ENCODE measurements at places on chromosomes 2 and 18. TPM values are rescaled to one million over a fixed set of nuclear protein-coding genes. Genes with fewer than 3 reads are reported as not detected.

DNA sequence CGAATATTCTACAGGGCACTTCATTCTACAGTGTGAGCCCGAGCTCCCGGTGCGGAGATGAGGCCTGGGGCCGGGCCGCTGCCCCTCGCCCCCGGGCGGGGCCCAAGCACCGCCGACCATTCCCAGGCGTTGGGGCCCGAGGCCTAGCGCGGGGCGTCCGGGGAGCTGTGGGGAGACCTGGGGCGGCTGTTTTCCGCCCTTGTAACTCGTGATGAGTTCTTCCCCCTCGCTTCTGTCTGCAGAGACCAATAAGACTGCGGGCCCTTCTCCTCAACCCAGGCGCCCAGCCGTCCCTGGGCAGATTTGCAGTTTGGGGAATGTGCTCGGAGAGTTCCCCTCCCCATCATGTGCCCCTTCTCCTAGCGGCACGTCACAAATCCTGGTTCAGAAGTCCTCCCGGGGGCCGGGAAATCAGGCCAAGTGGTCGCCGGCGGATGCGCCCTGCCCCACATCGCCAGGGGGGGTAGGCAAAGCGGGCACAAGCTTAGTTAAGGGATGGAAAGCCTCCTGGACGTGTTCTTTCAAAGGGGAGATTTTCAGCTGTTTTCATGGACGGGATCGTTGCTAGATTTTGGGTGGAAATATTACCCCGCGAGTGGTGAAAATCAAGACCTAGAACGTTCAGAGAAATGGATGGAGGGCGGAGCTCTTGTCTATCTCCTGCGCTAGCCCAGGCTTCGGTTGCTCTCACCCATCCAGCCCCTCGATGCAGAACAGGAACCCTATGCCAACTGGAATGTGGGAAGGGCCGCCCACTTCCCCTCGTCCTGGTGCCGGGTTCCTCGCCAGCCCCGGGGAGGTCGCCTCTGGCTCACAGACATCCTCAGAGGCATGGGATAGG lies 18.8 kb upstream of the HAAO start:
- no peaks in the 10 kb centered on the region for H3K27me3 ChIP-seq
- H3K4me3 ChIP-seq, result peak overlapping the region; percentile 79
- H3K27ac ChIP-seq, result peak overlapping the region; percentile 97
- peaks cover 9% of the 10 kb centered on the region for H3K4me1 ChIP-seq
- peaks cover 2% of the 10 kb centered on the region for H3K36me3 ChIP-seq
- peak; percentile 30 for DNase-seq

Gene BCL2
- 3.8 TPM for total RNA-seq

Gene DYSF
- total RNA-seq, result 1.6 TPM

Gene PLEKHH2
- 10.4 TPM for total RNA-seq

Gene TUBA3D
- not detected for total RNA-seq
